NCI-H1417 (cell line): ENCODE measurements at places on chromosomes 16 and 17.
A peak's percentile ranks its signal among the peaks of the same experiment; 100 is the strongest.

GRCh38 chr16:89189358-89190025 is 10.8 kb downstream of the SLC22A31 start:
- no peak for DNase-seq

GRCh38 chr17:78268951-78269905 is 37.8 kb downstream of the TMEM235 start:
- peak; percentile 83 for DNase-seq

DNA sequence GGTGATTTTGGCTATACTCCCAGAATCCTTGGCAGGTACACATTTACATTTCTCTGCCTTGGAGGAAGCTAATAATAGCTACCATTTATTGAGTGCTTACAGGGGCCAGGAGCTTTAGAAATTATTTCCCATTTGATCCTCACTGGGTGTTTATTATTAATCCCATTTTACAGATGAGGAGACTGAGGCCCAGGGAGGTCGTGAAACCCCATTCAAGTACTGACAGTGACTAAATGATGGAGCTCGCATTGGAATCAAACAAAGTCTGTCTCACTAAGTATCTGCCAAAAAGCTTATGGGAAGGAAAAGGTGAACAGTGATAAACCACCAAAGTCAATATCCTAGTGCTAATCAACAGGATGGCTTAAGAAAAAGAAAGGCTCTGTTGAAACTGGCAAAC is 33.3 kb upstream of the XYLT1 start:
- no peak for DNase-seq

DNA sequence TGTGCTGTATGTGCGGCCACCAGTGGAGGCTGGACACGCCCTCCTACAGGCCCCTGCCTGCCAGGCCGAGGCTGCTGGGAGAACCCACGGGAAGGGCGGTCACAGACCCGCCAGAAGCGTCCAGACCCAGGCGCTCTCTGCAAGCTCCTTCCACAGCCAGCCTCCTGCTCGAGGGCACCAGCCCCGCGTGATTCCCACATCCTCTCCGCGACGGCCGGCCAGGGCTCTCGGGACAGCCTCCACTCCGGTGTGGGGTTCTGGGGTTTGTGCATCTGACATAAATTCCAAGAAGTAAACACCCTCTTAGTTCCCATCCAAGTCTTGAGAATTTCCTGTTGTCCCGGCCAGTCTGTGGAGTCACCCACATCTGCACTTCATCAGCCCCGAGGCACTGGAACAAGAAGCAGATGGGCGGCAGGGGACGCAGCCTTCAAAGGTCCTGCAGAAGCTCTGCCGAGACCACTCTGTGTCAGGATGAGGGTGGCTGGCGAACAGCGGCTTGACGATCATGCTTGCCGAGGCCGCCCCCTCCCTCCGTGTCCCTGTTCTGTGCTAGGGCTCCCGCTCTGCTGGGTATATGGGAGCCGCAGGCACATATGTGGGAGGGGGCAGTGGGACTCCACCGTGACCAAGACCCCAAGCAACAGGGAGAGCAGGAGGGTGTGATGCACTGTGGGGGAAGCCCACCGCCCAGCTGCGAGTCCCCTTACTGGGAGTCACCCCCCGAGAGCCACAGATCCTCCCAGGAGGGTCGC is 2.4 kb upstream of the TMEM204 start:
- no peak for DNase-seq

DNA sequence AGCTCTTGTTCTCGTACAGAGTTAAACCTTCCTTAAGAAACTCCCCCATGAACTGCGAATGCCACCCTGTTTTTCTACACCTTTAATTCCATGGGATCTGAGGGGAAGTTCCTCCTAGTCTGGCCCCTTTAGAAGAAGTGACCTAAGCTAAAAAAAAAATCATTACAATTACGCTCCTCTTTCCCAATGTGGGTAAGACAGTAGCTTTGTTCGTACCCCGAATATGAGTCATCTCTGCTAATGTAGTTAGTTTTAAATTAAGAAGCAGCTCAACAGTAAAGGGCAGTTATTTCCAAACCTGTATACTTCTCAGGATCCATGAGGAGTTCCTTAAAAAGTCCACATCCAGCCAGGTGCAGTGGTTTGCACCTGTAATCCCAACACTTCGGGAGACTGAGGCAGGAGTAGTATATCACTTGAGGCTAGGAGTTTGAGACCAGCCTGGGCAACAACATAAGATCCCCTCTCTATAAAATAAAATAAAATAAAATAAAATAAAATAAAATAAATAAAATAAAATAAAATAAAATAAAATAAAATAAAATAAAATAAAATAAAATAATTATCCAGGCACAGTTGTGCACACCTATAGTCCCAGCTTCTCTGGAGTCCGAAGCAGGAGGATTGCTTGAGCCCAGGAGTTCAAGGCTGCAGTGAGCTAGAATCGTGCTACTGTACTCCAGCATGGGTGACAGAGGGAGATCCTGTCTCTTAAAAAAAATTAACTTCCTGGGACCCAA is 26.1 kb downstream of the RCVRN start:
- no peak for DNase-seq

GRCh38 chr17:42363767-42364585 is 24.3 kb downstream of the STAT3 start:
- DNase-seq, result no peak
